Mesothelial cell of epicardium (in vitro differentiated cells): ENCODE measurements at places on chromosomes 1 and 21.

DNA sequence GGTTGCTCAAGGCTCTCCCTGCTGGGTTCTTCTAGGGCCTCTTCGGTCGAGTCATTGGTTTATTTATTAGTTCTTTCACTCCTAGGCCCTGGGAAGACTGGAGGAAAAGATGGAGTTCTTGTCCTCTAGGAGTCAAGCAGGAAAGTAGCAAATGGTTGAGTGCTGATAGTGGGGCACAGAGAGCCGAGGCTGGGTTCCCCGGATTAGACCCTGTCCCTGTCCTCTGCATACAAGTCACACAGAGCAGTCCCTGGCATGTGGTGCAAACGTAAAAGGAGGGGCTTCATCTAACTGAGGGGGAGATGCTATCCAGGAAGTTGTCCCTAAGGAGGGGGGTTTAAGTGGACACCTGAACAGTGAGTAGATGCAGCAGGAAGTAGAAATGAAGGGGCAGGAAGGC lies 19.2 kb upstream of the KCNE2 start:
- no peak overlapping the region for H3K27ac ChIP-seq
- DNase-seq = no peak
- no peaks in the 10 kb centered on the region for H3K27me3 ChIP-seq

DNA sequence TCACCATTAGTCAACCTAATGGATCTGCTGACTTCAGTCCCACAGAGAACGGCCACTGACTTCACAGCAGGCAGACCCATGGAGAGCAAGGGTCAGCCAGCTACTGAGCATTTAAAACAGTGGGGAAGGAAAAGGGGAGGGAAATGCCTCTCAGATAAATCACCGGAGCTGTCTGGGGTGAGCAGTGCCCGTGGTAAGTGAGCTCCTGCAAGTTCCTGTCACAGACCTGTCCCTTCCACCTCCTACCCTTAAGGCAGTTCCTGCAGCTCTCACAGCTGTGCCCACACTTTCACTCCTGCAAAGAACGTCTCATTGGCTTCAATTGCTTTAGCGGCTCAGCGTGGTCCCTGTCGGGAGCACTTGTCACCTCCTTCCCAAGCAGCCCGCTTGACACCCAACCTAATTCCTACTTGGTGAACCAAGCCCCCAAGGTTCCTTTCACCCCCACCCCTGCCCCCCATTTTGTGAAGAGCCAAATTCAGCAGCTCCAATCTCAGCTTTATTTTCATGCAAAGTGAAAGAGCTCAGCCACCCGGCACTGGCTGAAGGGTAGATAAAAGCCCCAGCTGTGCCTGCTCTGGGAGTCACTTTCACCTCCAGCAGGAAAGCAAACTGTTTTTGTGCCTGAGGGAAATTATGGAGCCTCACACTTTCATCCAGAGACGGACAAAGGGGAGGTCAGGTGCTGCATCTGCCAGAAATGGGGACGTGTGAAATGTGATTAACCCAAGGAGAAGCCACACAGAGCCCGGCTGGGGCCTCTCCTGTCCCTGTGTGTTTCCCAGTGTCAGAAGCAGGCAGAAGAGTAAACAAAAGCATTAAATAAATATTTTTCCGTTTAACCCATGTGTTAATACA lies 306.2 kb downstream of the TTLL7 start:
- no peak for DNase-seq
- H3K4me3 ChIP-seq = peak overlapping the region; percentile 57
- peaks cover 2% of the 10 kb centered on the region for H3K27me3 ChIP-seq
- H3K27ac ChIP-seq = no peak overlapping the region
- H3K4me1 ChIP-seq = peaks cover 36% of the 10 kb centered on the region
- peaks cover 6% of the 10 kb centered on the region for H3K36me3 ChIP-seq

GRCh38 chr1:245463392-245464165 lies 308.8 kb downstream of the KIF26B start:
- no peak overlapping the region for H3K4me3 ChIP-seq
- peaks cover 27% of the 10 kb centered on the region for H3K4me1 ChIP-seq
- H3K27ac ChIP-seq = no peak overlapping the region
- DNase-seq = no peak

DNA sequence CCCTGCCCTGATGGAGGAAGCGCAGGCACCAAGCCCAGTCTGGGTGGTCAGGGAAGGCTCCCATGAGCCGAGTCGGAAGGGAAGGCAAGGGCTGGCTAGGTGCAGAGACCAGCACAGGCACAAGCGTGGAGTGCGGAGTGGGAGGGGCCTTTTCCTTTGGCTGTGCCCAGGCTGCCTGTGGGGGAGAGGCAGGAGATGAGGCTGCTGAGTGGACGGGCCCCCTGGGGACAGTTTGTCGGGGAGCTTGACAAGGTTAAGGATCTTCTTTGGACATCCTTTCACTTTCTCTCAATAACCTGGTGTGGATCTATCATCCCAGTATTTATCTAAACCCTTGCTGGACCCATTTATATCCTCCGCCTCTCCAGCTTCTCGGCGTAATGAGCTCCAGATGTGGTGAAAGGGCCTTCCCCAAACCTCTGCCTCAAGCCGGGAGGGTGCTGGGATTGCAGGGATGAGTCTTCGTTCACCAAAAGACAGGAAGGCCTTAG lies 42.9 kb downstream of the EPHB2 start:
- peaks cover 61% of the 10 kb centered on the region for H3K4me1 ChIP-seq
- H3K4me3 ChIP-seq = no peak overlapping the region
- no peaks in the 10 kb centered on the region for H3K36me3 ChIP-seq
- DNase-seq = no peak

DNA sequence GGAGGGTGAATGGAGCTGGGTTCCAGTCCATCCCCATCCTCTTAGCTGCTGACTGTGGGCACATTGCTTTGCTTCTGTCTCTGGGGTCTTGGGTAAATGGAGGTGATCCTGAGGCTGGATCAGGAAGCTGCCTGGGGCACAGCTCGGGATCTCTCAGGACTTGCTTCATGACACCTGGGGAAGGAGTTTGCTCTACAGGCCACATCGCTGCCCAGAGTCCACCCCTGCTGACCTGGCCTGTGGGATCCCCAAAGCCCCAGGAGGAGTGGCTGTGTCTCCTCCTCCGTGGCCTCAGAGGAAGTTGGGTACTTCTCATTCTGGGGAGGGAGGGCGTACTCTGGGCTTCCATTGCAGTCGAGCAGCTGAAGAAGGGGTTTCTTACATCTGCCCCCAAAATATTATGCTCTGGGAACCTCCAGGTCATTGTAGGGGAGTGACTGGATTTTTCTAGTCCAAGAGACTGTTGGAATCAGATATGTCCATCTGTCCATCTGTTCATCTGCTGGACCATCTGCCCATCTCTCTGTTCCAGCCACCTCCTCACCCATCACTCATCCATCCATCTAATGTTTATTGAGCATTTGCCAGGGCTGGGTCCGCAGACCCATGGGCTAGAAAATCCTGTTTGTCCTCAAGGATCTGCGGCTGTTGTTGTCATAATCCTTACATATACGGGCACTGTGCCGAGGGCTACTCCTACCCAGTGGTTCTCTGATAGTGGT lies 45.9 kb downstream of the ARHGEF10L start:
- peaks cover 15% of the 10 kb centered on the region for H3K36me3 ChIP-seq
- no peak overlapping the region for H3K27ac ChIP-seq
- no peaks in the 10 kb centered on the region for H3K27me3 ChIP-seq
- DNase-seq = no peak
- no peak overlapping the region for H3K4me3 ChIP-seq
- H3K4me1 ChIP-seq = peaks cover 52% of the 10 kb centered on the region

DNA sequence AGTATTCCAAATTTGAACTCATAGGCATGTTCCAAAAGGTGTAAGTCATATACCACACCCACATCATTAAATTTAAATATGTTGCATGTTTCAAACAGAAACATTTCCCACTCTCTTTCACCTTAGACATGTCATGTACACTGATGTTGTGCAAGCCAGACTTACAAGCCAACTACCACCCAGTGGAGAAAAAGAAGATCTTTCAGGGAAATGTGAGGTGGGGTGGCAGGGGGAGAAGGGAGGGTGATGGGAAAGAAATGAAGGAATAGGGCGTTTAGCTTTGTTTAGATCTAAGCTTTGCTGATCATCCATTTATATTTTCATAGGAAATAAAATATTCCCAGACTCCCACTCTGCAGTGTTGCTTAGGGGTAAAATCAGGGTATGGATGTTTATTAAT lies 1.6 kb downstream of the NEGR1 start:
- DNase-seq = no peak
- H3K4me1 ChIP-seq = peaks cover 9% of the 10 kb centered on the region
- no peak overlapping the region for H3K27ac ChIP-seq
- H3K27me3 ChIP-seq = peaks cover 52% of the 10 kb centered on the region
- no peaks in the 10 kb centered on the region for H3K36me3 ChIP-seq

GRCh38 chr1:153728305-153729066 lies 636 bp downstream of the INTS3 start:
- peaks cover 22% of the 10 kb centered on the region for H3K4me1 ChIP-seq
- peak; percentile 54 for DNase-seq
- H3K36me3 ChIP-seq = peaks cover 6% of the 10 kb centered on the region
- no peaks in the 10 kb centered on the region for H3K27me3 ChIP-seq

- H3K36me3 ChIP-seq = peaks cover 20% of the 10 kb centered on the region
- H3K4me3 ChIP-seq = no peak overlapping the region
- H3K27ac ChIP-seq = no peak overlapping the region
- H3K4me1 ChIP-seq = peaks cover 22% of the 10 kb centered on the region
These were observed 3.0 kb downstream of the BCL10 start for GRCh38 chr1:85273397-85273796.

GRCh38 chr1:213082420-213083111 lies 31.5 kb downstream of the RPS6KC1 start:
- no peak for DNase-seq
- no peak overlapping the region for H3K4me3 ChIP-seq
- H3K27ac ChIP-seq = no peak overlapping the region

- H3K36me3 ChIP-seq = no peaks in the 10 kb centered on the region
- no peak overlapping the region for H3K27ac ChIP-seq
- H3K4me3 ChIP-seq = no peak overlapping the region
- H3K4me1 ChIP-seq = peaks cover 27% of the 10 kb centered on the region
These were observed 4.8 kb upstream of the ATP1A1 start for GRCh38 chr1:116368241-116368640.
